ENCODE measurements at places on chromosomes 1 and 21.

GRCh38 chr1:154765970-154766369 is 104.1 kb downstream of the KCNN3 start:
- DNase-seq: no peak

DNA sequence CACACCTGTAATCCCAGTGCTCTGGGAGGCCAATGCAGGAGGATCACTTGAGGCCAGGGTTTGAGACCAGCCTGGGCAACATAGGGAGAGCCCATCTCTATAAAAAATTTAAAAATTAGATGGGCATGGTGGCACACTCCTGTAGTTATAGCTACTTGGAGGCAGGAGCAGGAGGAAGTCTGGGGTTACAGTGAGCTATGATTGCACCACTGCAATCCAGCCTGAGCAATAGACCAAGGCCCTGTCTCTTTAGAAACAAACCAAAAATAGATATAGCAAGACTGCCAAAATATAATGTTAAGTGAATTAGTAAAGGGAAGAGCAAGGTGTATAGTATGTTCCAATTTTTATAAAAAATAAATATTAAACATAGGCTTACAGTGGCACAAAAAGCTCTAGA is 28.8 kb downstream of the PLEKHO1 start:
- no peak for DNase-seq

DNA sequence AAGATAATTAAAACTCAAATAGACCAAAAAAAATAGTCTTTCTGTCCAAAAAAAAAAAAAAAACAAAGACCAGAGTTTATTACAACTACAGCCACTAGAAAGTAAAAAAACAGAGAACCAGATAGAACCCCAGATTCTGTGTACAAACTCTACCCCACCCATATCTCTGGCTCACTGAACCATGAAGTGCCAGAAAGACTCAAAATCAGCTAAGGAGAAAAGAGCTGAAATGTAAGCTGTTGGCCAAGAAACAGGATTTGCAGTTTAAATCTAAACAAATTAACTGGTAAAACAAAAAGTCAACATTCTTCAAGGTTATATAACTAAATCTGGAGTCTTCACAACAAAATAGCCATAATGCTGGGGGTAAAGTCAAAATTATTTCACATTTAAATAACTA is 278.9 kb downstream of the SEC16B start:
- DNase-seq: no peak

DNA sequence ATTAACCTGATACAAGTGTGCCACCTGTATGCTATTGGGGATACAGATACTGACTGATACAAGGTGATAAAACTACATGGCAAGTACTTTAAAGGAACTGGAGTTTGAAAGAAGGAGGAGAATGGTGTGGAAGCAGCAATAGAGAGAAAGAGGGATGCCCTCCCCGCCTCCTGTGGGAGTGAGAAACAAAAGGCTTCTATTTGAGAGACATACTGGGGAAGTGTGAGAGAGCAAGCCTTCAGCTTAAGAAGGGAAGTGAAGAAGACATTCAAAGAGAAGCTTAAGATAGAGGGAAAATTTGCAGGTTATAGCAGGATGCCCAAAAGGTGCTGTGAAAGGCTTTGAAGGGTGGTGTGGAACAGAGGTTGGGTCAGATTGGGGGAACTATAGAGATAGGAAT is 7.7 kb upstream of the ALG14 start:
- DNase-seq: peak; percentile 3

DNA sequence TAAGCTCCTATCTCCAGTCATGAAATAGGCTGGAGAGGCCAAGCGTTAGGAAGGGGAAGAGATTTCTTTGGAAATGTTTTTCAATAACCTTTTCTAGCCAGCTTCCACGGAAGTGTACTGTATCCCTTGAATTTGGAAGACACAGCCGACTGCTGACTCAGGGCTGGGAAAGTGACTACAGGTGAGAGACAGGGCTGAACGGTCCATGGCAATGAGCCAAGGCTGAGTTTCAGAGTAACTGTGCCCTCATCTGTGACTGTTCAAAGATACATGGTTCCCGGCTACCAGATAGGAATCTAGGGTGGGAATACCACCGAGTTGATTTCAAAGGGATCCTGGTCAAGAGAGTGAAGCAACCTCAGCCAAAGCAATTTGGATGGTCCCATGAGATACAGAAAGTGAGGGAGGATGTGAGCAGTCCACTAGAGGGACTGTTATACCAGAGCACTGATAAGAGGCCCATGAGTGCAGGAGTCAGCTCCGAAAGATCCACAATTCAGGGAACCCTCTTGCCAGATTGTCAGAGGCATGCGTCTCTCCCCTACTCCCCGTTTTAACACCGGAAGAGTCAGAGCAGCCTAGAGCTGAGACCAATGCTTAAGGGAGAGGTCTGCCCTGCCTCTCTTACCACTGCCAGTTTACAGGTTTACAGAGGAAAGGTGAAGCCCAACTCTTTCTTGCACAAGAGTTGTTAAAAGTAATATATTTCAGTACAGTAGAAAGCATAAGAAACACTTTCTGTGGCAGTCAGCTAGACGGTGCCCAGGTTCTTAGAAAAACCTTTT is 3.2 kb upstream of the KRTAP19-8 start:
- DNase-seq: no peak

- DNase-seq: peak; percentile 78
Observed at GRCh38 chr21:17585875-17586450, 26.7 kb downstream of the BTG3 start.

GRCh38 chr21:27681841-27682240 is 715.0 kb upstream of the ADAMTS5 start:
- DNase-seq: no peak

DNA sequence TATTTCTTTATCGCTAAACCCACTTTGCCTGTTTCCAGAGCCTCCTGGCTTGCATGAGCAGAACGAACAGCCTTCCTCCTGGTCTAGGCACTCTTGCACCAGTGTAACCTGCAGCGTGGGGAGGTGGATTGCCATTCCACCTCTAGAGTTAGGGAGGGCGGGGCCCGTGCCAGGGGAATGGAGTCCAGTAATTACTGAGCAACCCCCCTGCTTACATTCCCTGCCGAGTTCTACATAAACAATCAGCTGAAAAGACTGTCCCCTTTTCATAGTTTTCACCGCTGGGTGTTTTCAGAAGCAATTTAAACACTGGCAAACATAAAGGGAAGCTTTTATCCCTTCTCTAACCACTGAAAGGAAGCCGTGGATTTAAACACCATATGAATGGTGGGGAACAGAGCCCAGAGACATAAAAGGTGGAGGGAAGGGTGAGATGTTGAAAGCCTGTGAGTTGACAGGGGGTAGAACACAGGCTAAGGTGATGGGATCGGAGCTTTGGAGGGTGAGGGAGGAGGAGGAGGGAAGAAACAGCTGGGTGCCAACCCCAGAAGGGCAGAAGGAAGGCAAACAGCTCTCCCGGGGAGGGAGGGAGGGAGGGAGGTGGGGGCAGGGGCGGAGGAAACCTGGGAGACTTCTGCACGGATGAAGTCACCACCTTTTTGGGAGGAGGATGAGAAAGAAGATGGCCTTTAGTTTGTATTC is 68.0 kb upstream of the WDR26 start:
- peak; percentile 19 for DNase-seq

DNA sequence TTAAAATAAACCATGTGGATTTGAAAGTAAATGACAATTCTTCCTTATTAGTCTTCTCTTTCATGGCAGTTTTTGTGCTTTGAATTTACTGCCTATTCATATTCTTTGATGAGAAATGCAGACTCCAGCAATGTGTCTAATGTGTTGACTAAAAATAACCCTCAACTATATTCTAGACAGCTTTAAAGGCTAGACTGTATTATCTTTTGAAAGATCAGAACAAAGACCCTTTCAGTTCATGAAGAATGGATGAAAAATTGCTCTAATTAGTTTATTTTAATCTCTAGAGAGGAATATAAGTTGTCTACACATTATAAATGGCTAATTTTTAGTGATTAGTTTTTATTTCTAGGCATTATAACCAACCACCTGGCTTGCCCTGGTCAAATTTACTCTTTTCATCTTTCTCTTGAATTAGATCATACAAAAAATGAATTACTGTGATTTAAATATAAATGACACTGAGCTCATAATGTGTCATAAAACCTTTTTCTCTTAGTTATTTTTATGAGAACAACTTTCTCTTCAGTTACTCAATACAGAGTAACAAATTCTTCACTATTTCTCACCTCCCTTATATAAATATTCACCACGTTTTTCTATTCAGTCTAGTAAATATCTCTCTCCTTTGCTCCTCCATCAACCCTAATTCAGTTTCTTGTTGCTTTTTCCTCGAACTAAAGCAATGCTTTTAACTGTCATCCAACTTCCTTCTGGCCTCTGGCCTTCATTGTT is 428.5 kb upstream of the TMPRSS15 start:
- no peak for DNase-seq

DNA sequence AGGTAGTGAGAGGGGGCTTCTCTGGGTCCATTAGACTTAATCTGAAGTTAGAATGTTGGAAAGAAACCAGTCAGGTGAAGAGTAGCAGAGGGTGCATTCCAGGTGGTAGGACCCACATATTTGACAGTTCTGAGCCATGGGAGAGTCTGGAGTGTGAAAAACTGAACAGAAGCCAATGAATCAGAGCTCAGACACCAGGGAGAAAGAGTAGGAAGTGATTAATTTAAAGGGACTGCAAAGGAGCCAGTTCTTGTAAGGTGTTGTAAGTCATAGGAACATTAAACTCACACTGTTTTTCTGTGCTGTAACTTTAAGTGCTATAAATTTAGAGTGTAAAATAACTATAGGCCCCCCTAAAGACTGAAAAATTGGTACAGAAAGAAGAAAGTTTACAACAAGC is 5.9 kb upstream of the DHX9 start:
- DNase-seq: no peak

- DNase-seq: no peak
Observed at GRCh38 chr1:48019714-48020315, 22.6 kb upstream of the TRABD2B start.

GRCh38 chr1:185906186-185906585 is 172.0 kb downstream of the HMCN1 start:
- DNase-seq: no peak

DNA sequence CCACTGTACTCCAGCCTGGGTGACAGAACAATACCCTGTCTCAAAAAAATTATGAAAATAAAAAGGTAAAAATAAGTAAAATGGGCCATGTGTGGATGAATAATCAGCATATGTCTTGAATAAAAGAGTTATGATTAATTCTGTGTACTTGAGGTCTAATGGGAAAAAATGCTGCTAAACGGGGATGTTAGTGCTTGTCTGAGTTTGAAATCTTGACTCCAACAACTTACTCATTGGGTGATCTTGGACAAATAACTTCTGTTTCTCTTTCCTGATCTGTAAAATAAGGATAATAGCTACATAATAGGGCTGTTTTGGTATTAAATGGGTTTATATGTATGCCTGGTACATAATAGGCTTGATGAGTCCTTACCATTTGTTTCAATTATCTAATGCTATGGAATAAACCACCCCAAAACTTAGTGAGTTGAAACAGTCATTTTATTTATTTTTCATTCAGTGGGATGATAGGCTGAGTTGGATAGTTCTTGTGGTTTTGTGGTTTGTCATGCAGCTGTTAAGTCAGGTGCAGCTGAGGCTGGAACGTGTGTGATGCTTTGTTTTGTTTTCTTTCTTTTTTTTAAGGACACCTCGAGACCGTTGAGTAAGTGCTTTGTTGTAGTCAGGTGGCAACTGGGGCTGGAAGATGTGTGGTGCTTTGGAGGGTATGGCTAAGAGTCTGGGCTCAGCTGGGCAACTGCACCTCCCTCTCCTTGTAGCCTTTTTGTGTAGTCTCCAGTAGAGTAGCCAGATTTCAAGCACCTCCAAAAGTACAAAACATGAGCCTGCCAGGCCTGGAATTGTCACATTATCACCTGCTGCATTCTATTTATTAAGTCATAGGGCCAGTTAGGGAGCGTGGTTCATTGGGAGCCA is 4.9 kb downstream of the MDM4 start:
- no peak for DNase-seq

DNA sequence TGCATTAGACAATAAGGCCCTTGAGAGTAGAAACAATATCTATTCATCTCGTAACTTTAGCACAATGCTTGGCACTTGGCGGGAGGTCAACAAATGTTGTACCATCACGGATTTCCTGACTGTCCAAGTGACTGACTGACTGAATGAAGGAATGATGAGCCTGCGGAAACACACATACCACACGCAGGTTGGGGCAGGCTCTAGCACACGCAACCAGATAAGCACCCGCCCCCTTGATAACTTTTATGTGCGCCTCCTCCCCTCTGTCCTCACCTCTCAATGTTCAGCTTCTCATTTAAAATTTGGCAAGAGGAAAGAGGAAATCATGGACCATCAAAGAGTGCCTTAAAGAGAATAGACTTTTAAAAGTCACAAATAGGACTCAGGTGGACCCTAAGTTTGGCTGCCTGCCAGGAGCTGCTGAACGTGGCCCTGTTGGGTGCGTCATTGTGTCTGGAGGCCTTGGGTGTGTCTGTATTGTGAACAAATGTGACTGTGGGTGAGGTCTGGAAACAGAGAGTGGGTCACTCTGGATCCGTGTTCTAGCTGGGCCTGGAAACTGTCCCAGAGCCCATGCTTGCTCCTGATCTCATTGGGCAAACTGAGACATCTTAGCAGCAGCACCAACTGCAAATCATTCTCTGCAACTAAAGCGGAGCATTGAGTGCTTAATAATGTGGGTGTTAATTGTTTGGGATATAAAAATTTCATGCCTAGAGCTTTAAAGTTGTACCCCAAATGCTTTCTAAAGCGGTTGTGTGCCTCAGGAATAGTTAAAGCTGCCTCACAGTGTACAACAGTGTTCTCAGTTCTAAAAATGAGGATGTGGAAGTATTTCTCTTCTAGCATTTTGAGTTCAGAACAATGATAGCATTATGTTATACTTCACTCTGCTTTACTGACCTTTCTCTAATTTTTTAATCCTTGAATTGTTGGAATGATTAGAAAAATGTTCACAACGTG is 47.6 kb upstream of the ABCG1 start:
- DNase-seq: peak; percentile 82

Data from midbrain (tissue), 1 donor.